ENCODE measurements at places on chromosomes 3 and 15.

GRCh38 chr3:191137708-191138107, 61.3 kb upstream of the OSTN start:
- no peak for DNase-seq

- no peak for DNase-seq
Measured at GRCh38 chr3:121063628-121064027, 155.6 kb downstream of the STXBP5L start.

DNA sequence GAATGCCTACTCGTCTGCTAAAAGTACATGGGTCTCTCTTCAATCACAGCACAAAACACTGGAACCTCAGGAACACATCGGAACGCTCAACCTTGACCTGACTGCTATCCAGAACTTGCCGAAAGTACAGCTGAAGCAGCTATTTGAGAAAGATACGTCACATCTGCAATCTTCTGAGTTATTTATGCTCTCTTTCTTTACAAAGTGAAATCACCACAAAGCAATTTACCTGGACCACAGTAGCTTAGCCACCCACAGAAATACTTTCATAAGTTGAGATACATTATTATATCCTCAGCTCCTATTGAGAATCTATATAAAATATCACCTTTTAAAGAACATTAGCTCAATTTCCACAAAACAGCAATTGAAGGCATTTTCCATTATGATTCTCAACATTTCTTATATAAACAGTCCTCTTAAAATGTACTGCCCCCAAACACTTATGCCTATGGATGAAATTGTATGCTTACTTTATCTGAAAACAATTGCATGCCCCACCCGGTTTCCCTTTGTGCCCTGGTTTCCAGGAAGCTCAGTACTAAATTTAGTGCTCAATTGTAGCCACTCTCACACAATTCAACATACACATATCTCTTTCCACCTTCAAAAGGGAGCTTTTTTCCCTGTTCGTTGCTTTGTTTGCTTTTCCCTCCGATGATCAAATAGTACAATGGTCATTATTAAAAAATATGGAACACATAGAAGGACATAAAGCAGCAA, 31.8 kb downstream of the HEG1 start:
- DNase-seq: no peak

GRCh38 chr3:125191730-125192129, 20.8 kb downstream of the SLC12A8 start:
- no peak for DNase-seq

Data from NCI-H1436 (cell line).